ENCODE measurements at places on chromosomes 5 and 9.

GRCh38 chr9:129414377-129414992 lies 206.4 kb downstream of the C9orf50 start:
- peak; percentile 49 for DNase-seq

- no peak for DNase-seq
Measured at GRCh38 chr5:111548992-111549649, 36.8 kb upstream of the STARD4 start.

DNA sequence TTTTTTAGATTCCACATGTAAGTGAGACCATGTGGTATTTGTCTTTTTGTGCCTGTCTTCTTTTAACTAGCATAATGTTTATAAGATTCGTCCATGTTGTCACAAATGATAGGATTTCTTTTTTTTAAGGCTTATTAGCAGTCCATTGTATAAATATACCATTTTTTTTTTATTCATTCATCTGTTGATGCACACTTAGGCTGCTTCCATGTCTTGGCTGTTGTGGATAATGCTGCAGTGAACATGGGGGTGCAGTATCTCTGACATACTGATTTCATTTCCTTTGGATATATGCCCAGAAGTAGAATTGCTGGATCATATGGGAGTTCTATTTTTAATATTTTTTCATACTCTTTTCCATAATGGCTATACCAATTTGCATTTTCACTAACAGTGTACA lies 48.7 kb downstream of the KIAA1958 start:
- no peak for DNase-seq

DNA sequence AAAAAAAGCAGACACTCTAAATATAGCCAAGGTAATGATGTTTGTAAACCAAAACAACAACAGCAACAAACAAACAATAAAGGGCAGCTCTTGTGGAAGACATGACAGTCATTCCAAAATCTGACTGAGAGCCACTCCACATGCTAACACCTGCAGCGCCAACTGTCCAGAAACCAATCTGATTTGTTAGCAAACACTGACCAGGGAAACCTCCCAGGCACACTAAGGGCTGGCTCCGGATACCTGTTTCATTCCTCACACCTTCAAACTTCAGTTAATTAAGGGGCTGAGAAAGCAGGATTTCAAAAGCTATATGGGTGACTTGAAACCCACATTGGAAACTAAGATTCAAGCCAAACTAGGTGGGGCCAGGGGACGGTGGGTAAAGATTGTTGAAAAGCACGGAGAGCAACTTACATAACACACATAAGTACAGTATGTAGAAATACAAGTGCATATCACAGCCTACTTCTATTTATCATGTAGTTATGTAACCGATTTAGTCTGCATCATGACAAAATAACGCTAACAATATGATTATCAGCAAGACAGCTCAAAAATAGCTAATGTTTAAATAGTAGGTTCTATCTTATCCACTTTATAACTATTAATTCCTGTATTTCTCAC lies 203.6 kb downstream of the SEMA5A start:
- no peak for DNase-seq

GRCh38 chr5:169647566-169647965 lies 10.5 kb downstream of the DOCK2 start:
- peak; percentile 58 for DNase-seq

DNA sequence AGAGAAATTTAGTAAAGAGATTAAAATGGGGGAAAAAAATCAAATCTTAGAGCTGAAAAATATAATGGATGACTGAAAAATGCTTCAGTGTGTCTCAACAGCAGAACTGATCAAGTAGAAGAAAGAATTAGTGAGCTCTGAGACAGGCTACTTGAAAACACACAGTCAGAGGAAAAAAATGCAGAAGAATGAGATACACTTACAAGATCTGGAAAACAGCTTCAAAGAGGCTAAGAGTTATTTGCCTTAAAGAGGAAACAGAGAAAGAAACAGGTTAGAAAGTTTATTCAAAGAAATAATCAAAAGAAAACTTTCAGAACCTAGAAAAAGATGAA lies 70.5 kb upstream of the OR2K2 start:
- no peak for DNase-seq

DNA sequence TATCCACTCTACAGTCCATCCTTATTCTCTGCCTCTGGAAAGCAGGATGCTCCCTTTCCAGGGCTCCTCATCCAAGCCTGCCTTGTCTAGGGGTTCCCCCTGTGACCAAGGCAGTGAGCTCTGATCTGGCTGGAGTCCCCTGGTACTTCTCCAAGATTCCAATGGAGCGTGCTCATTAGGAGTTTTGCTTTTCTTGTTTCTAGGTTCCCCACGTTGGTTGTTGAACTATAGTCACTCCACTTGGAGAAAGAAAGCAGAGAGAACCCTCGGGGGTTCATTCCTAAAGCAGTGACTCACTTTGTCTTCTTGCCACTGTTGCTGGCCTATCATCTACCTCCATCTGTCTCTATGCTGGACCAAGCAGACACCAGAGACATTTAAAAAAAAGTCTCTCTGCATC lies 192.6 kb downstream of the TLE4 start:
- no peak for DNase-seq

- DNase-seq: no peak
Measured at GRCh38 chr9:113892861-113893491, 16.9 kb downstream of the ZNF618 start.

DNA sequence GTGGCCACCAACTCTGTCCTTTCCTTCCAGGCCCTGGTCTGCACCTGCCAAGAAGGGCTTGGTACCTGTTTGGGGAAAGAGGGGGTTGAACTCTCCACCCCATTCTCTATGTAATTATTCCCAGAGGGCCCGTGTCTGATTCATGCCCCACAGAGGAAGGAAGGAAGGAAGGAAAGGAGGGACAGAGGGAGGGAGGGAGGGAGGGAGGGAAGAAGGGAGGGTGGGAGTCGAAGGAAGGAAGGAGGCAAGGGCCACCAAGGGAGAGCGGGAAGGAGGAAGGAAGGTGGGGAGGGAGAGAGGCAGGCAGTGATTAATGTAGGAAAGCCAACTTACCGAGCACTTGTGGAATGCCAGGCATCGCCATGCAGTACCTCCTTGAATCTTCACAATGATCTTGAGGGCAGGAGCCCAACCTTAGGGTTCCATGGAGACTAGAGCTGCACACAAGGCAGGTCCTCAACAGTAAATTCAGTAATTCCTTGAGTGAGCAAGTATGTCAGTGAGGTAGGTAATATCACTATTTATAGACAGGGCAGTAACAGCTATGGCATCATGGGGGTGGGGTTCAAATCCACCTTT lies 75.8 kb downstream of the FGF18 start:
- no peak for DNase-seq

DNA sequence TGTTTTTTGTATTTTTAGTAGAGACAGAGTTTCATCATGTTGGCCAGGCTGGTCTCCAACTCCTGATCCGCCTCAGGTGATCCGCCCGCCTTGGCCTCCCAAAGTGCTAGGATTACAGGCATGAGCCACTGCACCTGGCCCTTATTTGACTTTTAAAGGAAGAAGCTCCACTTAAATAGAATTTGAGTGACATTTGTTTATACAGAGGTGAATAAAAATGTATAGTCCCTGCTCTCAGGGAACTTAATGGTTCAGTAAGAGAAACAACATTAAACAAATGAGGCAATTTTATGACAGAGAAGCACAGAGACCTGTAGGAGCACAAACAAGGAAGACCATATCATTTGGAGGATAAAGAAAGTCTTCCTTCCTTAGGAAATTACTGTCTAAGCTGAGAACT lies 65.7 kb downstream of the C9orf152 start:
- DNase-seq: no peak

- no peak for DNase-seq
Measured at GRCh38 chr9:72351538-72352453, 13.2 kb downstream of the ZFAND5 start.

GRCh38 chr9:128162215-128163026 lies 2.4 kb downstream of the BBLN start:
- DNase-seq: peak; percentile 30

GRCh38 chr5:87785554-87786335 lies 373.0 kb upstream of the CCNH start:
- DNase-seq: no peak

- DNase-seq: peak; percentile 59
Measured at GRCh38 chr5:122770477-122770876, 4.4 kb upstream of the SNX2 start.

GRCh38 chr5:84718377-84718776 lies 333.7 kb upstream of the EDIL3 start:
- peak; percentile 2 for DNase-seq

DNA sequence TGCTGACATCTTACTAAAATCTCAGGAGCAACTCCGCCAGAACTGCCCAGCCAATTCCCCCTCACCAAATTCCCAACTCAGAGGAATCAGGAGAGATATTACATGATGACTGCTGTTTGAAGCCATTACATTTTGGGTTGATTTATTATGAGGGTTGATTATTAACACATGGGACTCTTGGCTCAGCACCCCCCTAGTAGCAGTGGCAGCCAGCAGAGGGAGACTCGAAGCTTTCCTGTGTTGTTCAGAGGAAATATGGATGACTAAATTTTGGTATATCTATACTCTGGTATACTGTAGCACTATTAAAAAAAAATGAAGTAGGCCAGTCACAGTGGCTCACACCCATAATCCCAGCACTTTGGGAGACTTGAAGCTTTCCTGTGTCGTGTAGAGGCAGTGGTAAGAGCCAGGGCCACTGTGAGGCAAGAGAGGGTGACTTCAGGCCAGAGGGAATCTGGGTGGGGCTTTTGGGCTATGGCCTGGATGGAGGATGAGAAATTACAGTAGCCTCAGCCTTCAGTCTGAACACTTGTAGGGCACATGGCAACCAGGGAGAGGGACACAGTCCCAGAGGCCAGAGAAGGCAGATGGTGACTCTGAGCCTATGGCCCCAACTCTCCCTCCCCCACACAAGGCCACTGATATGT lies 111.4 kb downstream of the LHX2 start:
- no peak for DNase-seq

Measured in suppressor macrophage (primary cell).